MG63 (cell line): ENCODE measurements at places on chromosomes 3 and 15. TPM values are rescaled to one million over a fixed set of nuclear protein-coding genes. Genes with fewer than 3 reads are reported as not detected.

Gene MEIS2
- total RNA-seq: 2.0 and 3.1 TPM in 2 replicates

Gene ISL2
- 0.27 and 3.6 TPM in 2 replicates for total RNA-seq

Gene TGM4
- 0.43 TPM in 1 of 2 replicates, not detected in the other for total RNA-seq

Gene SCAANT1
- total RNA-seq: not detected in 2 replicates

Gene GPR176
- 58.3 and 59.6 TPM in 2 replicates for total RNA-seq

Gene TP63
- total RNA-seq: 1.1 and 6.5 TPM in 2 replicates

Gene RASL12
- 2.7 and 4.7 TPM in 2 replicates for total RNA-seq

Gene TOMM70
- 100 and 143 TPM in 2 replicates for total RNA-seq

Gene CAMP
- total RNA-seq: not detected in 2 replicates

Gene SNTN
- total RNA-seq: not detected in 2 replicates

Gene PTH1R
- total RNA-seq: not detected in 2 replicates

Gene NOX5
- total RNA-seq: not detected in 2 replicates

Gene CPNE9
- total RNA-seq: not detected in 2 replicates

Gene C3orf22
- not detected in 2 replicates for total RNA-seq

Gene GNB5
- total RNA-seq: 11.7 and 18.9 TPM in 2 replicates
